NCI-H1092 (cell line): ENCODE measurements at places on chromosomes 6 and 20.

GRCh38 chr6:150799276-150799805, 66.2 kb upstream of the MTHFD1L start:
- no peak for DNase-seq

DNA sequence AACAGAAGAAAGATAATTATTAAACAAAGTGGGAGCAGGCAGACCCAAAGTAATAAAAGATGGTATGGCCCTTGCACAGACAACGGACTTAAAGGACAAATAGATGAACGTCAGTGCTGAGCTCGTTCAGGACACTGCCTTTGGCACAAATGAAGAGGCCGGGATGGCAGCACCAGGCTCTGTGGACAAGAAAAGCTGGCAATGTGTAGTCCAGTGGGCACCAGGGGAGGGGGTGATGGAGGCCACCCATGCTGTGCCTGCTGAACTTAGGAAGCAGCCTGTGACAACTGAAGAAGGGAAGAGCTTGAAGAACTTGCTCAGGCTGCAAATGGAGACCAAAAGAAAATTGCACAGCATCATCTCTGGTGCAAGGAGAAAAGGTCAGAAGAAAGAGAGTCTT, 131.0 kb downstream of the ANKRD60 start:
- DNase-seq: no peak

DNA sequence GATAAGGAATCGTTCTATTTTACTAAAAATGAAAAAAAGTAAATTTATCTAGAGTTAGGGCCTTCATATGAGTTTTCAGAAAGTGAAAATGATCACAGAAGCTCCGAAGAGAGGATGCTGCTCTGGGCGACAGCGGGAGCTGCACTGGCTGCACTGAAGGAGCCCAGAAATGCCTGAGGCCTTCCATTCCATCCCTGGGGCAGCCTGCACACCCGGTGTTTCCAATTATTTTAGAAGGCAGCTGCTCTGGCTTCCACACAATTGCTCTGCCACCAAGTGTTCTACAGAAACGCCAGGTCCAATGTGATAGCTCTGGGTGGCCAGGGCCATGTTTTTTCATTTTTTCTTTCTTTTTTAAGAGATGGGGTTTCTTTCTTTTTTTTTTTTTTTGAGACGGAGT, 3.6 kb downstream of the DTNBP1 start:
- no peak for DNase-seq

GRCh38 chr6:124961777-124962638, at the start of gene RNF217:
TSS of gene RNF217 (plus strand) at chr6:124962437. CDS start at chr6:124962545, 108 bp downstream.
- DNase-seq: no peak

DNA sequence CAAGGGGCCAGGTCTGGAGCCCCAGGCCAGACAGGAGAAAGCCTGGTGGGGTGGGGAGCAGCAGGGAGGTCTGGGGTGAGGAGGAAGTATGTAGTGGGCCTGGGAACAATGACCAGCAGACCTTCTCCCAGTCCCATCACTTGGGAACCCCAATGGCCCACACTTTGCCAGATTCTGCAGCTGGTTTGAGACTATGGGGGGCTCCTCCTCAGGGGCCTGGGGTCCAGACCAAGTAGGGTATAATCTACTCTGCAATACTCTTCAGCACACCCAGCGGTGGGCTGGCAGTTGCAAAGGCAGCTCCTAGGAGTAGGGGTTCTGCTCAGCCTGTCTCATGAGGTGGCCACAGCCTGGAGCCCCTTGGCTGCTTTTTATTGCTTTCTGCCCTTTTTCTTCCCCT, 52.8 kb downstream of the NPEPL1 start:
- no peak for DNase-seq

- no peak for DNase-seq
These were observed 62.0 kb downstream of the EFCAB8 start for GRCh38 chr20:32920530-32921298.

- DNase-seq: no peak
These were observed 1.5 kb upstream of the STX16 start for GRCh38 chr20:58649288-58650180.

DNA sequence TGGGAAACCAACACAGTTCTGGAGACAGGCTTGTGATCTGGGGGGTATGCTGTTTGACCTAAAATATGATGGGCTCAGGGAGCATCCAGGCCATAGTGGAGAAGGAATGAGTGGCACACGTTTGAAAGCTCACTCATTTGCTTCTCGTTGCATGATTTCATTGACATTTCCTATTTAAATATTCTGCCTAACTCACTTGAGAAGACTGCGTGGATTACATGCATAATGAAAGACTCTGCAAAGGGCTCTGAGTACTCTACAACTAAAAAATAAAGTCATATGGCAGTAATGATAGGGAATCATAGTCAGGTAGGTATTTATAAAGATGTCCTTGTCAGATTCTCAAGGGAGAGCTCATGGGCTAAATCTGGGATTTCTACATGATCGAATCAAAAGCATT, 117.9 kb downstream of the LAMP5 start:
- DNase-seq: no peak

DNA sequence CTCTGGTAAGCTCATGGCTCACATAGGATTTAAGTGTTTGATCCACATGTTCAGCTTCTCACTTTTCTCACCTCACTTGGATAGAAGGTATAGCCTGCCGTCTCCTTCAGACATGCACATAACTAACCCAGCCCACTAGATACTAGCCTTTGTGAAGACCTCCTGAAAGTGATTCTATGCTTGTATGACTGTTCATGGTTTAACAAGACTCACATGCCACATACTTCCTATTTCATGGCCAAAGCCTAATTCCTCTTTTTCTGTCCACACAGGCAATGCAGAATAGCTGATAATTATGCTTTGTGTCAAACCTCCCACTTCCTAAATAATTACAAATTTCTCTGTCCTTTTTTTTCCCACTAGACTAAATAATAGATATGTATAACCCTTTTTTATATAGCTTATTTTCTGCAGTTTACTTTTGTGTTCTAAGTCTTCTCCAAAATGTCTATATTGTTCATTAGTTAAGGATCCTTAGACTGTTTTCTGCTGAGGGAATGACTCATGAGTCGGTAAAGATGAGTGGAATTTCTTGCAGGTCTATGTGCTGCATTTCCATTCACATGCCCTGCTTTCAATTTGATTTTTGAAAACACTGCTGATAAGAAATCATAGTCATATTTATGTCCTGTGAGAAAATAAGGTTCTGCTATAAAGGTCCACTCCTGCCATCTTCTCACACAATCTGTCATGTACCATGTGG, 43.0 kb downstream of the HDDC2 start:
- DNase-seq: no peak

GRCh38 chr6:114712129-114712662, 369.4 kb upstream of the HS3ST5 start:
- no peak for DNase-seq

DNA sequence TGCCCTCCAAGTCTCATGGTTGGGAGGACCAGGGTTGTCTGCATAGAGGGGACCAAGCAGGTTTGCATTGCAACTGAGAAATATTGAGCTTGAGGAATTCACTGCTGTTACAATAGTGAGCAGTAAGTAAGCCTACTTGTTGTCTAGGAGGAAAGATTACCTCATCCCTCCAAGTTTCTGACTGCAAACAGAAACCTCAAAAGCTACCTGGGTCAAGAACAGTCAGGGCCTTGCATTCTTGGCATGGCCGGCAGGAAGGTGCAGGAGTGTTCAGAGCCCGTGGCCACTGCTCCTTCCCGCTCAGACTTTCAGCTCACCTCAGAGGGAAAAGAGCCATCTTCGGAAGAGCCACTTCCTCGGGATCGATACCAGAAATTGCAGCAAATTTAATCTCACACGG, 46.0 kb upstream of the DOK5 start:
- no peak for DNase-seq

GRCh38 chr6:27280064-27280539, 32.0 kb downstream of the POM121L2 start:
- no peak for DNase-seq

- no peak for DNase-seq
These were observed 46.4 kb downstream of the TAF4 start for GRCh38 chr20:62019144-62019805.

- DNase-seq: no peak
These were observed 159.8 kb downstream of the AKAP7 start for GRCh38 chr6:131295081-131295480.

DNA sequence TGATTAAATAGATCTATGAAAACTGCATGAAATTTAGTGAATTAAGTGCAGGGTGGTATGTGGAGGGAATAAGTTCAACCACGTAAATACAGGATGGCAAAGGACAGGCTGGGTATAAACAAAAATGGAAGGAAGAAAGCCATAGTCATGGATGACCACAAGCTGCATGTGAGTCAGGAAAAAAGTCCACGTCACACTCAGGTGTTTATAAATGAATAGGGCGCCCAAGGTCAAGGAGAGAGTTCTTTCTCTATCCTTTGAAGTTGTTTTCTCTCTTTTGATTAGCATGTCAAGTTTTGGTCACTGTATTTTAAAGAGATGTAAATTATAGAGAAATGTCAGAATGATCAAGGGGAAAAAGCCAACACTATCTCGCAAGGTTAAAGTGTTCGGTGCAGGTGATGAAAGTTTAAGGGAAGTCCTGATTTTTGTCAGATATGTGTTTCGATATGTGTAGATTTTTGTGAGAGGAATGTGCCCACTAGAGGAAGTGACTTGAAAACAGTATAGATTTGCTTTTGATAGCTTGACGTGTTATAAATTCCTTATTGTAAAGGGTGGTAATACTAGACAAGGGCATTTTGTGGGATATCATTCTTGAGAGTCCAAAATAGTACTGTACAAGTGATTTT, 58.7 kb downstream of the MAP3K4 start:
- no peak for DNase-seq
